HL-60 (cell line): ENCODE measurements at places on chromosomes 7 and 10.

GRCh38 chr7:40579401-40579800 is 444.6 kb downstream of the SUGCT start:
- DNase-seq = no peak

GRCh38 chr10:50545846-50546245 is 77.9 kb downstream of the SGMS1 start:
- no peak for DNase-seq

DNA sequence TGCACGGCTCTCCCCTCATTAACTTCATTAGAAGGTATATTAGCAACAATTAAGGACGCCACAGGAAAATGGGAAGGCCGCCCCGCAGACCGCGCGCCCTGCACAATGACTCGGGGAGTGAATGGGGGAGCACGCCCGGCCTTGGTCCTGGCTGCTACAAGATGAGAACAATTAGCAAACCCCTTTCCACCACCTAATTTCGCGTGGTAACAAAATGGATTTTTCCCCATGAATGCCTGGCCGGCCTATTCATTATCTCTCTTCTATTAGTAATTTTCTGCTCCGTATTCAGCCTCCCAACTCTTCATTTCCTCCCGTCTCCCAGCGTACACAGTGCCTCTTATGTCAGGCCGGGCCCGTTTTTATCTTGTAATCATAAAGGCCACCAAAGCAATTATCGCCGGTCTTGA is 346.9 kb downstream of the DNAJB6 start:
- DNase-seq = no peak

GRCh38 chr7:49717547-49717946 is 55.9 kb upstream of the VWC2 start:
- no peak for DNase-seq

DNA sequence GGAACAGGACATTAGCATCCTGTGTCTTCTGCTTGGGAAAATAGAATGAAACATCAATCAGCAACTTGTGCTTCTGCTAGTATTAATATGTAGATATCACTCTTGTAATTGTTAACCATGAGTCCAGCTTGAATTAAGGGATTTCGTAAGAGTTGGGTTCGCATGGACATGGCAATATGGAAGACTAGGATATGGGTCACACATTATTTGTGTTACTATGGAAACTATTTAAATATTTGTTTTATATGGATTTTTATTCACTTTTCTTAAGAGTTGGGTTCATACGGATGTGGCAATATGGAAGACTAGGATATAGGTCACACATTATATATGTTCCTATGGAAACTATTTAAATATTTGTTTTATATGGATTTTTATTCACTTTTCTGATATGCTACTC is 24.5 kb downstream of the TNPO3 start:
- no peak for DNase-seq

GRCh38 chr10:110260746-110261477 is 43.8 kb downstream of the SMNDC1 start:
- DNase-seq = no peak

DNA sequence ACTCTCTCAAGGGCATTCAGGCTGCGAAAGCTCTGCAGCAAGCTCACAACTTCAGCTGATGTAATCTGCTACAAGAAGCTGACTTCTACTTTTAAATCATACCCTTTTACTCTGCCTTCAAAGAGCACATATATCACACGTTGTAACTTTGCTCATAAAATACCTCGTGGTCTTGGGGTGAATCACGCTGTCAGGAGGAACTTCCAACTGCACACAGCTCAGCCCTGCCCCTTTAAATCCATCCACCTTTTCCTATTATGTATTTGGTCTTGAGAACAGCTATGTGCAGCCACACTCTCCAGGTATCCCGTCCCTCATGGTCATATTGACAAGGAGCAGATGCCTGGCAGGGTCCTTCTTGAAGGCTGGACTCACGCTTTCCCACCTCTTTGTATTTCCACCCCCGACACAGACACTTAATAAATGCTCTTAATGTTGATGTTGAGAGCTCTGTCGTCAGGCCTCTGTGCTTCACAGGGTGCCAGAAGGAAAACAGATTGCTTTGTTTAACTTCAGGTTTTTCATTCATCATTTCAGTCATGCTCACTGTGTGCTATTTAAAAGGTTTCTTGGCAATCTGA is 47.6 kb downstream of the ICA1 start:
- no peak for DNase-seq

GRCh38 chr10:126214021-126214420 is 174.3 kb downstream of the ADAM12 start:
- no peak for DNase-seq

GRCh38 chr7:90229682-90230081 is 15.3 kb upstream of the CFAP69 start:
- DNase-seq = no peak

DNA sequence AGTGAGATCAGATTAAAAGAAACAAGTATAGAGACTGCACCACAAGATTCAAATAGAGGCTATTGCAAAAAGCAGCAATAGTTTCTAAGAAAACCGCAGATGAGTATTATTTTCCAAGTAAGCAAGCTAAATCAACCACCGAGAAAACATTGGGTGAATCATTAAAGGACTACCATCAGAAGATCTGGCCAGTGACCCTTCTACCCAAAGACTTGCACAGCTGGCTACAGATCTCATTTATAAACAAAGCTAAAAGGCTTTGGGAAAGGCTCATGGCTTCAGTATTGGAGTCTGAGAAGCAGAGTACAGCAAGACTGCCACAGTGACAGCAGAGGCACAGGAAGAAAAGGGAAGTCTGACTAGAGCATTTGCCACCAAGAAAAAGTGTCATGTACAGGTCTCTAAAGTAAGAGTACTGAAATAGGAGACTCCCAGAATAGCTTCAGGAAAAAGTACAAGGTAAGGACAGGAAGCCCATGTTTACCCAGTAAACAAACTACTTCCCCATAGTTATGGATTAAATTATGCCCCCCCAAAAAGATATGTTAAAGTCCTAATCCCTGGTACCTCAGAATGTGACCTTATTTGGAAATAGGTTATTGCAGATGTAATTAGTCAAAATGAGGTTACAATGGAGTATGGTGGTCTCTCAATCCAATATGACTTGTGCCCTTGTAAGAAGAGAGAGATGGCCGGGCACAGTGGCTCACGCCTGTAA is 19.0 kb downstream of the STEAP1 start:
- DNase-seq = no peak

GRCh38 chr7:94258418-94259300 is 136.0 kb upstream of the COL1A2 start:
- no peak for DNase-seq

GRCh38 chr7:143367972-143368371 is 5.5 kb upstream of the FAM131B start:
- DNase-seq = no peak

- no peak for DNase-seq
Observed at GRCh38 chr10:43068471-43069210, 8.2 kb upstream of the RET start.

- no peak for DNase-seq
Observed at GRCh38 chr10:21194510-21194993, 297.4 kb upstream of the NEBL start.

- no peak for DNase-seq
Observed at GRCh38 chr10:74748468-74749031, 77.8 kb upstream of the KAT6B start.

DNA sequence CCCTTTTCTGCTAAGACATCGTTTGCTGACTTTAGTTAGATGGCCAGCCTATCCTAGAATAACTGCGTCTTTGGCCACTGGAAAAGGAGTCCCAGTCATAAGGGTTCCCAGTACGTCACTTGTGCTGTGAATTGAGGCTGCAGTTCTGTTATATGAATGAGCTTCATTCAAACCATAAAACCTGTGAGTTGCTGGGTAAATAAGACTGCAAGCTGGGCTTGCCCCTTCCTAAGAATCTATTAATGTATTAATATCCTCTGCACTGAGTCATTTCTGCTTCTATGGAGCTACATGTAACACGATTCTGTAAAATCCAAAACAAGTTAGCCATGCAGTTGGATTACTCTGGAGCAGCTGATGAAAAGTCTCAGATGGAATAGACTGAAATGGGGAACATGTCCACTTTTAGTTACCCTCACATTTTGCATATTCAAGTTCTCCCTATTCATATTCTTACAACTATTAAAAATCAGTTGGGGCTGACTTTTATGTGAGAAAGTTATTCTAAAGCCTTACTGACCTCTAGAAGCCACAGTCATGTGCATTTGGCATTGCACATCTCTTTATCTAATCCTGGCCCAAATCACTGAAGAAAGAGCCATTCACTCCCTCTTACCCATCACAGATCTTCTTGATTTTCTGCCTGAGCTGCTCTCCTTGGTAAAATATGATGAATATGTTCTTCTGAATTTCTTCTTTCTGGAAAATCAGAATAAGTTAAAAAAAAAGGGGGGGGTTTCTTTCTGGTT is 41.8 kb upstream of the TMEM213 start:
- no peak for DNase-seq

GRCh38 chr10:122363722-122364463 is 10.6 kb upstream of the PLEKHA1 start:
- no peak for DNase-seq

- DNase-seq = no peak
Observed at GRCh38 chr7:55070271-55070743, 51.5 kb downstream of the EGFR start.

- DNase-seq = no peak
Observed at GRCh38 chr7:1087465-1087814, 473 bp upstream of the GPER1 start.
